ENCODE measurements at places on chromosomes 5 and 9. TPM values are rescaled to one million over a fixed set of nuclear protein-coding genes. Genes with fewer than 3 reads are reported as not detected.

PCSK5 gene
- total RNA-seq, result 9.6 TPM

SLC28A3 gene
- 1.0 TPM for total RNA-seq

FOXD4L4 gene
- 0.42 TPM for total RNA-seq

TEX48 gene
- total RNA-seq, result not detected

TXN gene
- total RNA-seq, result 55.7 TPM

SPACA9 gene
- total RNA-seq, result 6.4 TPM

TOR4A gene
- 51.4 TPM for total RNA-seq

IFNA2 gene
- not detected for total RNA-seq

GRCh38 chr5:163608621-163609020 is 103.2 kb downstream of the MAT2B start:
- no peak overlapping the region for H3K4me3 ChIP-seq
- no peak for DNase-seq
- no peaks in the 10 kb centered on the region for H3K27me3 ChIP-seq
- H3K4me1 ChIP-seq, result peaks cover 2% of the 10 kb centered on the region
- H3K27ac ChIP-seq, result no peak overlapping the region

DNA sequence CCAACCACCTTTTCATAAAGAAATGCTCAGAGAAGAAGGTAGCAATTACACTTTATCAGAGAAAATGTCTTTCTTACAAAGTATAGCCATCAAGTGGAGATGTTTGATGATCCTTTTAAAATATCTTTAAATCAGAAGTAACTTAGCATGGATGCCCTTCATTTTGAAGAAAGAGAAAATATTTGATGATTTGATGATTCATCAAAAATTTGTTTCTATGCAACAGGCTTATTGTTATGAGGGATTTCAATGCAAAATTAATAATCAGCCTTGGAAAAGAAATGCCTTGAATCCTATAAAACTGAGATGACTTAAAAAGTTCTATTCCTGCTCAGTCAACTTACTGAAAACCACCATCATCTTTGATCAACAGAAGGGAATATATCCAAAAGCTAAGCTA is 291.6 kb downstream of the MLLT3 start:
- no peaks in the 10 kb centered on the region for H3K36me3 ChIP-seq
- no peaks in the 10 kb centered on the region for H3K27me3 ChIP-seq
- no peak overlapping the region for H3K27ac ChIP-seq
- H3K4me1 ChIP-seq, result peaks cover 6% of the 10 kb centered on the region

- peaks cover 16% of the 10 kb centered on the region for H3K4me1 ChIP-seq
- no peak overlapping the region for H3K27ac ChIP-seq
- H3K4me3 ChIP-seq, result no peak overlapping the region
- no peaks in the 10 kb centered on the region for H3K27me3 ChIP-seq
- no peaks in the 10 kb centered on the region for H3K36me3 ChIP-seq
Observed at GRCh38 chr9:4034404-4034803, 265.5 kb downstream of the GLIS3 start.

- peaks cover 13% of the 10 kb centered on the region for H3K4me1 ChIP-seq
- H3K4me3 ChIP-seq, result no peak overlapping the region
- H3K27me3 ChIP-seq, result no peaks in the 10 kb centered on the region
- no peak overlapping the region for H3K27ac ChIP-seq
Observed at GRCh38 chr5:129245489-129245888, 150.9 kb downstream of the ISOC1 start.

DNA sequence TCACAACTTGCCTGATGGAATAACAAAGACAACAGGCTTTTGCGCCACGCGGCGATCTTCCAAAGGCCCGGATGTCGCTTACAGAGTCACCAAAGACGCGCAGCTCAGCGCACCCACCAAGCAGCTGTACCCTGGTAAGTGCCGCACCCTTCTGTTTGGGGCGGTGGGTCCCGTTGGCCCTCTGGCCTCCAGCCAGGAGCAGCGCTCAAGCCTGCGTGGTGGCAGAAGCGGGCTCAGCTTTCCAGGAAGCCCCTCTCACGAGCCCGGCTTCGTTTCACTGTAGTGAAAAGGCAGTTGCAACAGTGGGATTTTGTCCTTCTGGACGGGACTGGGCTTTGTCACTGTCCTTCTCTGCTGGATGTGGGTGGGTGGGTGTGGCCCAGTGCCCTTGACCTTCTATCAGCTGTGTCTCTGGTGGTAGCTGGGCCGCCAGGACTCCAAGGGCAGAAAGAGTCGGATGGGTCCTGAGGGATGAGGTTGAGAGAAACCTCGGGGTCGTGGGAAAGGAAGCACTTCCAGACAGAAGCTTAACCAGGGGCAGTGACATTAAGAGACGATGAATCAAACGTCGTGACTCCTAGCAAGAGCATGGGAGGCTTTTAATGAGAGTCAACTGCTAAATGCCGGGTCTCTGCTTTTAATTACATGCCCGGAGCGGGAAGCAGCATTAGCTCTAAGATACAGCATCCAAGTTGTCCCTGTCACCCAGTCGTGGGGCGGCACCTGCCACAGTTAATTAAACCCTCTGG is 49.5 kb downstream of the COL5A1 start:
- no peak overlapping the region for H3K4me3 ChIP-seq
- DNase-seq, result peak; percentile 86
- no peaks in the 10 kb centered on the region for H3K27me3 ChIP-seq
- peak overlapping the region; percentile 77 for H3K27ac ChIP-seq

DNA sequence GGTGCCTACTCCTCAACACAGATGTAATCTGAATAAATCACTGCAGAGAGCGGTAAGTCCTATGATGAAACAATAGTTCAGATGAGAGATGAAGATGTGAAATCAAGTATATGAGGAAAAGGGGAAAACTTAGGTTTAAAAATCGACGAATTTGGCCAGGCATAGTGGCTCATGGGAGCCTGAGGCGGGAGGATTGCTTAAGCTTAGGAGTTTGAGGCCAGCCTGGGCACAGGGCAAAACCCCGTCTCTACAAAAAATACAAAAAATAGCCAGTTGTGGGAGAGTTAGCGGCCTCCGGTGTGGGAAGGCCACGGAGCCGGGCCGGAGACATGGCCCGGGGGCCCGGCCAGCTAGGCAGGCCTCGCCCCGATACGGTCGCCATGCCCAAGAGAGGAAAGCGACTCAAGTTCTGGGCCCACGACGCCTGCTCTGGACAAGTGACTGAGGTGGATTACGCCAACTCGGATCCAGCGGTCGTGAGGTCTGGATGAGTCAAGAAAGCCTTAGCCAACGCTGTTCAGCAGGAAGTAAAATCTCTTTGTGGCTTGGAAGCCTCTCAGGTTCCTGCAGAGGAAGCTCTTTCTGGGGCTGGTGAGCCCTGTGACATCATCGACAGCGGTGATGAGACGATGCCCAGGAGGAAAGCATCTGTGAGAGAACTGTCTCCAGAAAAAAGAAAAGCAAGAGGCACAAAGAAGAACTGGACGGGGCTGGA is 62.8 kb upstream of the SUB1 start:
- no peaks in the 10 kb centered on the region for H3K27me3 ChIP-seq
- no peak overlapping the region for H3K4me3 ChIP-seq
- H3K36me3 ChIP-seq, result no peaks in the 10 kb centered on the region
- H3K4me1 ChIP-seq, result no peaks in the 10 kb centered on the region

GRCh38 chr9:118419676-118420075 is 715.5 kb downstream of the TLR4 start:
- H3K36me3 ChIP-seq, result no peaks in the 10 kb centered on the region
- no peak overlapping the region for H3K27ac ChIP-seq
- no peaks in the 10 kb centered on the region for H3K27me3 ChIP-seq
- DNase-seq, result no peak
- peaks cover 5% of the 10 kb centered on the region for H3K4me1 ChIP-seq

GRCh38 chr9:34633851-34634550 is 3.6 kb downstream of the SIGMAR1 start:
- peaks cover 3% of the 10 kb centered on the region for H3K36me3 ChIP-seq
- no peak overlapping the region for H3K4me3 ChIP-seq
- no peak overlapping the region for H3K27ac ChIP-seq

- H3K27ac ChIP-seq, result peak overlapping the region; percentile 32
- DNase-seq, result peak; percentile 50
- H3K27me3 ChIP-seq, result no peaks in the 10 kb centered on the region
- H3K4me3 ChIP-seq, result no peak overlapping the region
- peaks cover 16% of the 10 kb centered on the region for H3K4me1 ChIP-seq
Observed at GRCh38 chr5:81787474-81788242, 36.8 kb upstream of the SSBP2 start.

DNA sequence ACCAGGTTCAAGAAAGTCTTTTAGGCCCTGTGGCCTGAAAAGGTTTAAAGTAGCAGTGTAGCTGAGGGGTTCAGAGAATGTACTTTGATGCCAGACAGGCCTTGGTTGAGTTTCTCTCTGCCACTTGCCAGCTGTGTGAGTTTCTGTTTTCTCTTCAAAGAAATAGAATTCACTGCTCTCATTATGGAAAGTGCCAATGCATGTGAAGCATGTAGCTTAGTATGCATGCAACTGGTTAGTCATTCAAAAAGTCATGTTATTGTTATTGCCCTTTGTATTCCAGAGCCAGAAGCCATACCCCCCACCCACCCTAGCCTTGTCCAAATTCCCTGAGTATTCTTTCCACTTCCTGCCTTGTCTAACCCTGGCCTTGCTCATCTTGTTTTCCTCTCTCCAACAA is 101.7 kb downstream of the ADRB2 start:
- no peak overlapping the region for H3K27ac ChIP-seq
- no peaks in the 10 kb centered on the region for H3K4me1 ChIP-seq
- no peak for DNase-seq
- H3K4me3 ChIP-seq, result no peak overlapping the region
- H3K27me3 ChIP-seq, result peaks cover 3% of the 10 kb centered on the region

DNA sequence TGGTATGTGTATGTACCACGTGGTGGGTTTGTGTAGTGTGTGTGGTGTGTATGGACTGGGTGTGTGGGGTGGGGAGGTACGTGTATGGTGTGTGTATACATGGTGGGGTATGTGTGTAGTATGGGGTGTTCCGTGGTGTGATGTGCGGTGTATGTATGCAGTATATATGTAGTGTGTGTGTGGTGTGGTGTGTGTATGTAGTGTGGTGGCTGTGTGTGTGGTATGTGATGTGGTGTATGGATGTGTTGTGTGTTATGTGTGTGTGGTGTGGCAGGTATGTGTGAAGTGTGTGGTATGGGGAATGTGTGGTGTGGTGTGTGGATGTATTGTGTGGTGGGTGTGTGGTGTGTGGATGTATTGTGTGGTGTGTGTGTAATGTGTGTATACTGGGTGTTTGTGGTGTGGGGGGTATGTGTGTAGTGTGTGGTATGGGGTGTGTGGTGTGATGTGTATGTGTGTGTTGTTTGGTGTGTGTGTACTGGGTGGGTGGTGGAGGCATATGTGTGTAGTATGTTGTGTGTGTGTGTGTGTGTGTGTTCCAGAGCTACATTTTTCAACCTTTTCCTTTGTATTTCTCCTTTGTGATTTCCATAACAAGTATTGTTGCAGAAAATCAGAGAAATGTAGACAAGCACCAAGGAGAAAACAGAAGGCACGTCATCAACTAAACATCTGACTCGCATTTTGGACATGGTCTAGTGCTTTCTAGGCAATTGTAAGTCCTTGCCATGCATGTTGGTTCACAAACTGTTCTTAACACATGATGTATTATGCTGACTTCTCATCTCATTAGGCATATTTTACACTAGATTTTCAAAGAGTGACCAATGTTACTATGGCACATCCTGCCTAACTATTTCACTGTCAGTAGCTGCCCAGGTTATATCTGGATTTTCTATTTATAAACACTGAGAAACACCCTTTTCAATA is 13.2 kb downstream of the SEMA4D start:
- H3K36me3 ChIP-seq, result no peaks in the 10 kb centered on the region
- H3K27ac ChIP-seq, result no peak overlapping the region
- H3K27me3 ChIP-seq, result no peaks in the 10 kb centered on the region
- H3K4me3 ChIP-seq, result no peak overlapping the region
- DNase-seq, result no peak

DNA sequence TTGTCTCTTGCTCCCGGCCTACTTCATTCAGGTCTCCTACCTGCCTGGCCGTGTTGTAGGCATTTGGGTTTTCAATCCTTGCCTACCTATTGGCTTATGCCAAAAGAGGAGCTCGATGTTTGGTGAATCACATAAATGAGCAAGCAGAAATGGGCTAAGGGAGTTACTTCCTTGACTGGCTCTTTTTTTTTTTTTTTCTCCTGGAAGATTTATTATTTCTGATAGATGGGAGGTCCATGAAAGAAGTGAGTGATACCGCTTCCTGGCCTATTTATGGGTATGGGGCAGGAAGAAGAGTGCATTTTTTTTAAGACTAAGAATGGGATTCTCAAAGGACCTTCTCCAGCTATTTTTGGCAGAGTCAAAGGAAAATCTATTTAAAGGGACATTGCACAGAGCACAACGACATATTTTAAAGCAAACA is 294.1 kb downstream of the ARHGAP26 start:
- peak overlapping the region; percentile 78 for H3K27ac ChIP-seq
- peaks cover 30% of the 10 kb centered on the region for H3K4me1 ChIP-seq

DNA sequence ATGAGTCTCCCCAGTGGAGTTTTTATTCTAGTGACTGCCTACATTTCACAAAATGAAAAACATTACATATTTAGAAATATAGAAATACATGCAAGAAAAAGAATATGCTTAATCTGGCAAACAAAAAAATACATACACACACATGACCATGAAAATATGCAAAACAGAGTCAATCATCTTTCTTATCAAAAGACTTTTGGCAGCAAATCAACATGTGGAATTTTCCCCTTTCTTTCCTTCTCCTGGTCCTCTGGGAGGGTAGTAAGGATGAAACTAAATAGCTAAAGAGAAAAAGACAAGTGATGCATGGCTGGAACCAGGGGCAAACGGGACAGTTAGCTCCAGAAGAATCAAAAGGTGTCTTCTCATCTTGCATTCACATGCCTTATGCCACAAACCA is 69.4 kb downstream of the APBA1 start:
- peak; percentile 32 for DNase-seq
- H3K36me3 ChIP-seq, result no peaks in the 10 kb centered on the region
- no peaks in the 10 kb centered on the region for H3K27me3 ChIP-seq
- H3K4me1 ChIP-seq, result no peaks in the 10 kb centered on the region
- H3K27ac ChIP-seq, result no peak overlapping the region

DNA sequence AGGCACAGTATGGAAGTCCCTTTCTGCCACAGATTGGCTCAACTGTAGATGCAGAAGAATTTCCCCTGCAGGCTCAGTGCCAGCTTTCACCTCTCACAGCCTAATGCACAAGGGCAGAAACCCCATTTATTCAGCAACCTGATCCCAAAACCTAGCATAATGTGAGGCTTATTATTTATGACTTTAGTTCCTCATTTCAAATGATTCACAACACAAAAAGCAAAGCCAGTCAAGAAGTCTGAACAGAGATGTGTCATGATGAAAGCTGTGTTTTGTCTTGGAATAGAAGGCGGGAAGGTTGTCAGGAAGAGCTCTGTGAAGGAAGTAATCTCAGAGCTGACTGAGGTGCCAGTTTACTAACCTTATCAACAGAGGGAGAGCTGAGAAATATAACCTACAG is 369.7 kb downstream of the LRRC70 start:
- DNase-seq, result no peak
- peaks cover 9% of the 10 kb centered on the region for H3K4me1 ChIP-seq
- no peak overlapping the region for H3K27ac ChIP-seq
- no peak overlapping the region for H3K4me3 ChIP-seq
- no peaks in the 10 kb centered on the region for H3K36me3 ChIP-seq

GRCh38 chr9:134441227-134442084 is 115.2 kb downstream of the RXRA start:
- H3K4me1 ChIP-seq, result peaks cover 29% of the 10 kb centered on the region
- H3K27me3 ChIP-seq, result no peaks in the 10 kb centered on the region
- DNase-seq, result no peak
- no peaks in the 10 kb centered on the region for H3K36me3 ChIP-seq
- no peak overlapping the region for H3K27ac ChIP-seq
